ENCODE measurements at places on chromosomes 3 and 15.

GRCh38 chr3:170644711-170645110 is 58.8 kb upstream of the SLC7A14 start:
- no peak for DNase-seq

DNA sequence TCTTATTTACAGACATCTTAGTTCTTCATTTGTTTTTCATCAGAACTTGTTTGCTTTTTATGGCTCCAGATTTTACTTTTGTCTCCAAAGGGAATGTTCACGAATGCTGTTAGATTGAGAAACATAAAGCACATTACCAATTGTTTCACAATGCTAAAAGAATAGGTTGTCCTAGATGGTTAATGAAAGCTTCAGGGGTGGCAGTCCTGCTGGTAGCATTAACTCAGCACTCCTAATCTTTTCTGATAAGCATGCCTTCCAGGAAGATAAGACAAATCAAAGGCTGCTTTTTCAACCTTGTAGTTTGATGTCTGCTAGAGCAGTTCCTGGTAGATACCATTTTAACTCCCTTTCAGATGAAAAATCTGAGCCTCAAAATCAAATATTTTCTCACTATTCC is 619.4 kb downstream of the PYDC2 start:
- no peak for DNase-seq

GRCh38 chr3:58254144-58254543 is 16.6 kb downstream of the ABHD6 start:
- no peak for DNase-seq

GRCh38 chr15:41961001-41961518 is 11.3 kb downstream of the EHD4 start:
- no peak for DNase-seq

- DNase-seq = no peak
These were observed 531.2 kb upstream of the CFAP20DC start for GRCh38 chr3:59580996-59581395.

Data from activated CD4-positive, alpha-beta T cell treated with anti-CD3 and anti-CD28 coated beads for 24 hours (primary cell).